ENCODE measurements at places on chromosomes 4 and X. TPM values are rescaled to one million over a fixed set of nuclear protein-coding genes. Genes with fewer than 3 reads are reported as not detected.

SSX4B gene
- total RNA-seq = not detected

GPRASP1 gene
- total RNA-seq = 0.08 TPM

CAPN6 gene
- 1.0 TPM for total RNA-seq

- peak; percentile 8 for DNase-seq
Observed at GRCh38 chr4:82903737-82904136, 3.2 kb downstream of the THAP9 start.

DNA sequence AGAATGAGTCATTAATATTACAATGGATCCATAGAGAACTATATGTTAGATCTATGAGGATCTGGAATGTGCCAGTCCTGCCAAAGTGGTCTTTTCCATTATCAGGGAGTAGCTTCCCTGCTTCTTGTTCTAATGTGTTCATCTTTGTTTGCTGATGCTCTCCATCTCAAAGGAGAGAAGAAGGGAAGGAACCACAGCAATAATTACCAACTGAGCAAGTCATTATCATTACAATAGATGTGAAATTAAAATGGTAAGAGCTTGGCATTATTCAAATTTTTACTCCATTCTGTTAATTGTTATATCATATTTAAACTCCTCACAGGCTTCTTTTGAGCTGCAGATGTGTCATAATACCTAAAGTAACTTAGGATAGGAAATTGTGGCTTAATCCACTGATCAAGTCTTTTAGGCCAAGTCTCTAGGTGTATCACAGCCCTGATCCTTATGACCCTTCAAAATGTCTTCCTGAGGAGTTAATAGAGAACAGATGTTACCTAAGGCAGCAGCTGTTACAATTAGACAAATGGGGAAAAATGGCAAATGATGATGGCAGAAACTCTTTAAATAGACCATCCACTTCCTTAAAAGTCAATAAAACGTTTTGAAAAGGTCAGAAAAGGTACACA, 1492.7 kb upstream of the IGFBP7 start:
- DNase-seq = no peak

DNA sequence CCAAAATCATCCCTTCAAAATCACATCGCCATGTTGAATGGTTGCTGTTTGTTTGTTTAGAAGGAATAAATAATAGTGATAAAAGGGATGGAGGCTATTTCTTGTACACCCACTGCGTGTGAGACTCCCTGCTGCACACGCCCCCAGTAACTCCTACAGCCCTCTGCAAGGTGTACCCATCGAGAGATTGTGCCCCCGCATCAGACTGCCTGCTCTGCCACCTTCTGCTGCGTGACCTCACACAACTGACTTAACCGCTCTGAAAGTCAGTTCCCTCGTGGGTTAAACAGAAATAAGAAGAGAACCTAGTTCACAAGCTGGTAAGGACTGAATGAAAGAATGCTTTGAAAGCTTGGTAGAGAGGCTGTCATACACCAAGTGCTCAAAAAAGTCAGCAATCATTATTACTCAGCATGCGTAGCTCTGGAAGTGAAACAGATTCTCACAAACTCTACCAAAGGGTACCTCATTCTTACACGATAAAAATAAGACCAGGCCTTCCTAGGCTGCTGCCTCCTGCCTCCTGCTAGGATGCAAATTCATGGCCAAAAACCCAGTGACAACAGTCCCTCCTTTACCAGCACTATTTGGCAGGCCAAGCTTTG, 147.1 kb downstream of the CPEB2 start:
- peak; percentile 57 for DNase-seq

DNA sequence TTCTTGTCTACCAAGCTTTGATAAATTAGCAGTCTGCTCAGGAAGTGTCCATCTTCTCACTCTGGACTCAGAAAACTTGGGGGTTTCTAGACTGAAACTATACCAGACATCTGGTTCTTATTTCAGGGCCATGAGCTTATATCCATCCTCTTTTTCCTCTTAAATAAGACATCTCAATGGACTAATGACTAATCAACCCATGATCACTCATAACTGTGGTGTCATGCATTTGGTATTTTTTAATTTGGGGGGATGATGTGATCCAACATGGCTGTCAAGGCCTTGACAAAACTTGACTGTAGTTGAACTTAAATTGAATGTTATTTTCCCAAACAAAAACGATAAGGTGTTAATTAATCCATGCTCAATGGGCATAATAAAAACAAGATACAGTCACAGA, 87.8 kb downstream of the GPRASP3 start:
- no peak for DNase-seq

- DNase-seq = no peak
Observed at GRCh38 chr4:105137121-105137875, 9.4 kb upstream of the TET2 start.

- DNase-seq = no peak
Observed at GRCh38 chr4:176256921-176257320, 12.1 kb downstream of the ASB5 start.

DNA sequence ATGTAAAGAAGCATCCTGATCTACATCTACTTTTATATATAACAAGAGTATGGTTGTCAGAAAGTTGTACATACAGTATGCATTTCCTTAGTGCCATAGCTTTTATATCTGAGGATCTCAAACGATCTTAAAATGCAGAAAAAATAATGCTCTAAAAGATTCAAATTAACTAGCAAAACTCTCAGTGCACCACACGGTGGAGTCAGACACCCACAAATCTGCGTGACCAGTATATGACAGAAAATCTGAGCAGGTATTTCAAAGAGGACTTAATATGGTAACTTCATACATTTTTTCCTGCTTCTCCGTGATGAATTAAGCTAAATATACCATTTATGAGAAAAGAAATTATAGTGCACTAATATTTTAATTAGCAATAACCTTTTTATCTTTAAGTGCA, 803.0 kb downstream of the DMD start:
- DNase-seq = peak; percentile 12
